ELR (cell line): ENCODE measurements at places on chromosomes 7 and 10.

DNA sequence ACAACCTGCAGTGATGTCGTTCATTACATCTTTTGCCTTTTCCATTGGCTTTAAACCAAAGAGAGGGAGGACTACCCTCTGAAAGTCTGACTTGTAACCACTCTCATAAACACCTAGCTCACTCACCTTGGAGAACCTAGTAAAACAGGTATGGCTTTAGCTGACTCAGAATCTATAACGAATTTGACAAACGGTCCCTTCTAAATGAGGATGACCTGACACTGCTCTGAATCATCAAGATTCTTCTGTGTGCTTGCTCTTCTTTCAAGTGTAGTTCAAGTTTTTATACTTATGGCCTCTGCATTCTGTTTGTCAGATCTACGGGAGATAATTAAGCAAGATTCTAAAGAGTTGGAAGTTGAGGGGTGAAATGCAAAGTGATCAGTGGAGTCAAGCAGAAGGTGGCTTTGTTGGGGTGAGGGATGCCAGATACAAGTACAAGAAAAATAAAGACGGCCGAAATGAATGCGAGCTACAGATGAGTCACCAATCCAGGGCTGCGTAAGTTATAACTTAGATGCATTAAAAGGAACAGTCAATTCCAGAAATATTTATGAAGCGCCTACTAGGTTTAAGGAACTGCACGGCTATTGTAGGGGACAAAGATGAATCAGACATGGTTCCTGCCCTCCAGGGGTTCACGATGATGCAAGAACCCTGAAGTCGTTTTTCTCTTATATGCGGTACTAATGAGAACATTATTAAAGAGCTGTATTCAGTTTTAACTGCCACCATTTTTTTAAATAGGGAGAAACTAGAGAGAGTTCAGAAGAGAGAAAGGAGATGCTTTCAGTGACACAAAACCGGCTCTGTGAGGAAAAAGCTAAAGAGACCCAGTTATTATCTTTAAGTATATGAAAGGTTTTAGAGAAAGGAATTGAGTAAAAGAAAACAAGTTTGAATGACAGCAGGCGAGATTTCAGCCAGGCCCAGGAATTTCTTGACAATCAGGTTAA lies 6.5 kb downstream of the HIPK2 start:
- peak; percentile 96 for DNase-seq

DNA sequence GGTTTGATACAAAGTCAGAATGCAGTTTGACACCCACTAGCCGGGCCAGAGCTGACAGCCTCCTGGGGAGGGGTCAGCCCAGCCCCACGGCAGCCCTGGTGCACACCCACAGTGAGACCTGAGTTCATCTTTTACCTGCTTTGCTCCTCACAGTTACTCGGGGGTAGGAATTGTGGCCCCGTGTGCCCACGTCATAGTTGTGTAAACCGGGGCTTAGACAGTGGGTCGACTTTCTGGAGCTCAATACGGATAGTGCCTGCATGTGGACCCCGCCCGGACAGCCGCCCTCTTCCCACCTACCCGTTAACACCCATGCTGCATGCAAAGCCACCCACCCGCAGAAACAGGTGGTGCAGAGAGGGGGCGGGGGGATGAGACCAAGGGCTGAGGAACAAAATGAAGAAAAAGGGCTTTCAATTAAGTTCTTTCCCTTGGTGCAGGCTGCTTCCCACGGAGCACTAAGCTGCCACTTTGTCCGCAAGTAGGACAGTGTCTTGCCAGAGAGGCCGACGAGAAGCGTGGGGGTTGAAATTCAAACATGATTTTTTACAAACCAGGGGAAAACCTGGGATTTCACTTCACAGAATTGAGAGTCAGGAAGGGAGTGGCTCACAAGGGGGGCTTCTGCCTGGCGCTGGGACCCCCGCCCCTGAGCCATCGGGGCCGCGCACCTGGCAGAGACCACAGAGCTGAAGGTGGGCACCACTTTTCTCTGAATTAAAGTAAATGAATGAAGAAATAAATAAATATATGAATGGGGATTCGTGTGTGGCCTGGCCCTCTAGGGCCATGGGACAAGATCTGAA lies 24.6 kb upstream of the FOXL3 start:
- DNase-seq = peak; percentile 30

- peak; percentile 89 for DNase-seq
Observed at GRCh38 chr7:113628948-113629847, 289.6 kb downstream of the PPP1R3A start.

- no peak for DNase-seq
Observed at GRCh38 chr10:1549591-1550290, 187.6 kb downstream of the ADARB2 start.

DNA sequence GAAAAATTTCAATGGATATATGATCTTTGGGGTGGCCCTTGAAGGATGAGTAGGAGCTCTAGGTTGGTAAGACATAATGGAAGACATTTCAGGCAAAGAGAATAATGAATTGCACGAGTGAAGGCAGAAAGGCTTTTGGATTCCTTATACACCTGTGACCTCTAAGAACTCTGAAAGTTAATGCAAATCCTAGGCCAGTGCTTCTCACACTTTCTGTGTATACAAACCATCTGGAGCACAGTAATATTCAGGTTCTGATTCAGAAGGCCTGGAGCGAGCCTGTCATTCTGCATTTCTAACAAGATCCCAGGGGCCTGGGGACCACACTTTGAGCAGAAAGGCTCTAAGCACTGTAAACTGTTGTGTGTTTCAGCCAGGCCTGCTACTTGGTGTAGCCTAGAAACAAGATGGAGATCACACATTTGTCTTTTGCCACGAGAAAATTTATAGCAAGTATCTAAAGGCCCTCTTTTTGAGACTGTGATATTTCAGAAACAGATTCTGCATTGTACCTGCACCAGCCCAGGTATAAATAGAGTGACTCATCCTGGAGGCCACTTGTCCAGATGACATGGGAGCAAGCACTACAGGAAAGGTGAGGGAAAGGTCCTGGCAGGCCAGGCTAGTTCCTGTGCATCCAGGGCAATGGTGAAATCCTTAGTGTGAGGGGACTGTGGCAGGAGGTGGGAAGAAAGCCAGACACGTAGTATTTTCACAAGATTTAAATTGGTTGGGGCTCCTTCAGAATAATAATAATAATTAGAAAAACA lies 24.4 kb downstream of the MRPS33 start:
- DNase-seq = no peak

- no peak for DNase-seq
Observed at GRCh38 chr7:129591868-129592267, 19.7 kb upstream of the NRF1 start.

DNA sequence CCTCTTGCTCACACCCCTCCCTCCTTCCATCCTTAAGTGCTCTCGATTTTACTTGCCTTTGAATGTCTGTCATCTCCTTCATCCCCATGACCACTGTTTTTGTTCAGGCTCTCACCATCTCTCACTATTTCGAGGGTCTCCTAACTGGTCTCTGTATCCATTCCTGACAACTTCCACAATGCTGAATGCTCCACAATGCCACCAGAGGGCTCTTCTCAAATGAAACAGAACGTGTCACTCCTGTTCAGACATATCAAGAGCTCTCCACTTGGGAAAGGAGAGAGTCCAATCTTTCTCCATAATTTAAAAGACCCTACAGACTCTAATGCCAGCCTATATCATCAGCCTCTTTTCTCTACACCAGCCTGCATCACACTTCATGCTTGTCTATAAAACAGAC lies 9.0 kb upstream of the SLC13A1 start:
- DNase-seq = no peak

DNA sequence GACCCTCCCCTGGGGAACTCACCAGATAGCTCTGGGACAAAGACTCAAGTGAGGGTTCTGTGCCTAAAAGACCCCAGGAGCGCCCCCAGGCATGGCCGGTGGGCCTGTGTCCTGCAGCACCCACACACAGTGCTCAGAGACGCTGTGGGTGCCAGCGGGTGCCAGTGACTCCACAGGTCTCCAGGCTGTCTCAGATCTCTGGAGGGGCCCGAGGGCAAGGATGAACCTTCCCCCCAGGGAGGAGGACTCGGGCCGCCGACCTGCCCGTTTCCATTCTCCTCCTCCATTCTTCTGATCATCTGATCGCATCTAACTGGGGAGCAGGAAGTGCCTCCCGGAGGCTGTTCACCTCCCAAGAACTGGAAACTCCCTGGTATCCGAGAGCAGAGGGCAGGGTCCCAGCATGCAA lies 980 bp downstream of the ADAM8 start:
- peak; percentile 57 for DNase-seq

GRCh38 chr7:66050990-66051448 lies 24.6 kb upstream of the ASL start:
- DNase-seq = peak; percentile 87

DNA sequence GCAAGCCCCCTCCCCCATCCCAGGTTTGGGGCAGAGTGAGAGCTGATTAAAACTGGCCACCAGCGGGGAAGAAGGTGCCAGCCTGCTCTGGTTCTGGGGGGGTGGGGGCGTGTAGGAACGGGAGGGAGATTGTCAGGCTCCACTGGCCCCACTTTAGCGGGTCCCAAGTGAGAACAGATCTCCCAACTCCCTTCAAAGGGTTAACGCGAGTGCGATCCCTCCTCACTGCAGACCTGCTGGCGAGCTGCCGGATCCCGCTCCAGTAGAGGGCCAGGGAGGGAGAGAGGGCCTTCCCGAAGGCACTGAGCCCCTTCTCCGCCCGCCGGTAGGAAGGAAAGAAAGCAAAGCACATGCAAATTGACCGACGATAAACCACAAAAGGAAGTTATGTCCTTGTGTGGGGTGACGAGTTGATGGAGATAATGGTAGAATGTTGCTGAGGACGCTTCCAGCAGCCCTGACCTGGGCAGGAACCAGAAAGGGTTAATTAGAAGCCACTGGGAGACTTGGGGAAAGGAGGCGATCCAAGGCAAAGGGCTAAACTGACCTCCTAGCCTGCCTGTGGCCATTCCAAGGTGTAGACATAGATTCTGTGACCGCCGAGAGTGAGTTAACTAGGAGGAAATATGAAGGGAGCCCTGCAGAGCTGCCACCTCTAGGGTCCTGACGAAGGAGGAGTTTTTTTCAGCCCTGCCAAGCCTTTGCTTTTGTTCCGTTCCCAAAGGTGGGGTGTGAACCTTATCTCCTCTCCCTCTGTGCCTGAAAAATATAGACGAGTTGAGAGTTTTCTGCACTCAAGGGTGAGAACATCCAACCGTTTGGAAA lies 1.5 kb downstream of the NRG3 start:
- no peak for DNase-seq

GRCh38 chr10:59626523-59626869 lies 83.2 kb downstream of the SLC16A9 start:
- no peak for DNase-seq

- no peak for DNase-seq
Observed at GRCh38 chr10:127290850-127291249, 94.5 kb upstream of the INSYN2A start.

GRCh38 chr10:112570585-112570984 lies 123.6 kb downstream of the VTI1A start:
- no peak for DNase-seq

- no peak for DNase-seq
Observed at GRCh38 chr10:49628599-49628998, 14.8 kb downstream of the CHAT start.

- DNase-seq = peak; percentile 50
Observed at GRCh38 chr10:6678211-6678803, 98.2 kb upstream of the PRKCQ start.
